ENCODE measurements at places on chromosomes 7 and 10.

DNA sequence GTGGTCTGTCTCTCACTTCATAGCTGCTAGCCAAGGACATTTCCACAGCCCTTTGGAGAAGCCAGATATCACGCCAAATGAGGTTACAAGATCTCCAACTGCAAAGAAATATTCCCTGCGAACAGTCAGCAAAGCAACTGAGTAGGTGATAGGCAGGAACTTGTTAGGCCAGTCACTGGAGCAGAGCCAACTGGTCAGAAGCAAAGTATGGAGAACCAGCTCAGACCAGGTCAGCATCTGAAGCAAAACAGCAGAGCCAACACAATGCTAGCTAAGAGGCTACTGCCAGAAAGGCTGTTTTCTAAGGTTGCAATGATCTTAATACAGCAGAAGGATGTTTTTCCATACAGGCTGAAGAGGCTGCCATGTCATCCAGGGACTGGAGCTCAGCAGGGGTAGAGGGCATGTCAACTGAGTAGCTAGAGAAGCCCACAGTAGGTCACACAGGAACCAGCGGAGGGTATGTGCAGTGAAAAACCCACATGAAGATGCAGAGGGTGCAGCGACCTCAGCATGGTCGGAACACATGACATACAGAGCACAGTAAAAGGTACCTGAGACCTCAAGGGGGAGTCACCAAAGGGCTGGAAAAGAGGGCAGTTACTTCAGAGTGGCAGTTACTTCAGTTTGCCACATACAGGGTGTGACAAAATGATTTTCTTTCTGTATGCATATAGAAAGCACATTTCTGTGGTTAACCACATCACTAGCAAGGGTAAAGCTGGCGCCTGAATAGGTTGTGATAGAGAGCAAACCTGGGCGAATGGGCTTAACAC is 8.9 kb downstream of the SEC31B start:
- peak; percentile 19 for DNase-seq

DNA sequence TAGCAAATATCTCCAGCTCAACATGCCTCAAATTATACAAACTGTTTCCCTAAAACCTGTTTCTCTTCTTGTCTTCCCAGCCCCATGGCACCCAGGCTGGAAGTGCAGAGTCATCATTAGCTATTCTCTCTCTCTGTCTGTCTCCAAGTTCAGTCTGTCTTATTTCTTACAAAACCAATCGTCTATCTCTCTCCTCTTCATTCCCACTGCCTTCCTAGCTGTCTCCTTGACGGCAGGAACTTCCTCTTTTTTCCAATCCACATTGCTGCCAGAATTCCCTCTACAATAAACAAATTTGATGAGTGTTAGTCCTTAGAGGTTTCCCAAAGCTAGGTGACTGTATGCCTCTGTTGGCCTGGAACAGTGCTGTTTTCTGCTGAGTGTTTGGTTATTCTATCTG is 14.9 kb upstream of the ZNRF2 start:
- no peak for DNase-seq

- no peak for DNase-seq
Measured at GRCh38 chr10:49594594-49594993, 15.5 kb upstream of the SLC18A3 start.

DNA sequence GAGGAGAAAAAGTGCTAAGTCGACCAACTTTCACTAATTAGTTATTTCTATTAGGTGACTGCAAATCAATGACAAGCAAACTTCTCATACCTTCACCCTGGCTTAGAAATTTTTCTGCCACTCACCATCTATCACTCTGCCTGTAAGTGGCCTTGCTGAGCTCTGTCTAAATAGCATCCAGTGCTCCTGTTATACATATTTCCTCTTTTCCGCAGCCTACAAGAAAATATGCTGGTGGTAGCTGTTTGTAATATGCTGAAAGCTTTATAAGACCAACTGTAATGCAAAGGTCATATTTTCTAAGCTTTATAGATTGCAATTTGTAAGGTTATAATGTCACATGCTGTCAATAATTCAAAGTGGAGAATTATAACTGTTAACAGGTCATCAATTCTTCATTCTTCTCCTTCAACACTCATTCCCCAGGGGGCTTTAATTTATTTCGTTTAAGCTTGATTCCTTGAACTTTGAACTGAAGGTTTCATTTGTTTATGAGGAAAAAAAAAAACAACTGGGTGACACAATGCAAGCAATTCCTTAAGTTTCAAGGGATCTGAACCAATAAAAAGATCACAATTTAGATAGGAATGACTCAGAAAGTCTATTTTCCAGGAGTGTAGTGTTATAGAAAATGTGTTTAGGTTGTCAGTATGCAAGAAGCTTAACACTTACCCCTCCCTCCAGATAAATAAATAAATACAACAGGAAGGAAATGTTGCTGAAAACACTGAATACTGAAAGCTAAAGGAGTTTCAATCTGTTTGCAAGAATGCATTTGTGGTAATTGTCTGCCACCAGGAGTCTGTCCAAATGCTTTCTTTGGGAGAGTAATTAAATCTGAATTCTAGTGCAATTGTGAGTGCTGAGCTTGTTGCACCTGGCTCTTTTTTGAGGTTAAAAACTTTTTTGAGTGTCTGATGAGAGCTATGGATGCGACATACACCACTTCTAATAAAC is 183.7 kb downstream of the SORCS1 start:
- no peak for DNase-seq

DNA sequence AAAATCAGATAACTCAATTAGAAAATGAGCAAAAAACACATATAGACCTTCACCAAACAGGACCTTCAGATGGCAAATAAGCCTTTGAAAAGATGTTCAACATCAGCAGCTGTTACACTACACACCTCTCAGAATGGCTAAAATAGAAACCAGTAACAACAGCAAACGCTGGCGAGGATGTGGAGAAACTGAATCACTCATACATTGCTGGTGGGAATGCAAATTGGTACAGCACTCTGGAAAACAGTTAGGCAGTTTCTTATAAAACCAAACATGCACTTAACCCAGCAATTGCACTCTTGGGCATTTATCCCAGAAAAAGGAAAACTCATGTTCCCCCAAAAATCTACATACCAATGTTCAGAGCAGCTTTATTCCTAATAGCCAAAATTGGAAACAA is 37.7 kb upstream of the SMARCD3 start:
- no peak for DNase-seq

DNA sequence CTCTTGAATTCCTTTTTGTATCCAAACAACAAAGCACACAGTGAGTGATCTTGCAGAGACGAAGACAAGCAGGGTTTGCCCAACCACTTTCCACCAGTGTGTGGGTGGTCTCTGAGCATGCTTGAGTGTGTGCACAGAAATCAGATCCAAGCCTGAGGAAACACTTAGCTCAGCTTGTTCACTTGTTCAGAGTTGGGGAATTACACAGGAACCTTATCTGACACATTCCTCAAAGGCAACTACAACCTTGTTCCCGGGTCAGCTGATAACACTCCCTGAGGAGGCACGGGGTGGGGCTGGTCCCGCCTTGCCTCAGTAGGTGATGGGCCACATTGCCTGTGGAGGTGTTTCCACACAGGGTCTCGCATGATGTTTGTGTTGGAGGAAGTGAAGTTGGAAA is 216.9 kb downstream of the DYNC1I1 start:
- DNase-seq: no peak

DNA sequence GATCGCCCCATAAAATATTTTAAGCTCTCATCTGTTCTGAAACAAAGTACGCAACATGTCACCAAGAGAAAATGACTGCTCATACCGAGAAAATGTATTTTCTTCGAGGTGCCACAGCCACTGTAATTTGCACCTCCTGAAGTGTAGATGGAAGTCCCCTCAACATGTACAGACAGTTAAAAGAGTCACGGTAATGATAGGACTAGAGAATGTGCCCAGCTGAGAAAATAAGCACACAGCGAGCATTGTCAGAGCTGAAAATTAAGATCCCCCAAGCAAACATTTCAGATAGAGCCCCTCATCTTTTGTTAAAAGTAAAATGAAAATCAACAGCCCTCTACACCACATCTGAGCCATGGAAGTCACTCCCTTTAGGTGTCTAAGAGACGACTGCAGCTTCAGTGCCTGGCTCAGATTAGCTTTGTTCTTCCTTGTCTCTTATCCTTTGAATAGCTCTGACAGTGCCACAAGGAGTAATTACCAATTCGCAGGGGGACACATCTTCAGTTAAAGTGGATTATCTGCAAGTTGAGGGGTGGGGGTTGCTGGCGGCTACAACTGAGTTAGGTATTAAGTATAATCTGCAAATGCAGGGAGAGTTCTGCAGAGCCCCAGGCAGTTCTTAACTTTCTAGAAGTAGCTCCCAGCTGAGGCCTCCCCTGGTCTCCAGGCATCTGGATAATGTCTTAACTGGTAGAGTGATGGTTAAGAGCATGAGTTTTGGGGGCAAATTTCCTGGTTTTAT is 222.7 kb upstream of the C7orf33 start:
- no peak for DNase-seq

DNA sequence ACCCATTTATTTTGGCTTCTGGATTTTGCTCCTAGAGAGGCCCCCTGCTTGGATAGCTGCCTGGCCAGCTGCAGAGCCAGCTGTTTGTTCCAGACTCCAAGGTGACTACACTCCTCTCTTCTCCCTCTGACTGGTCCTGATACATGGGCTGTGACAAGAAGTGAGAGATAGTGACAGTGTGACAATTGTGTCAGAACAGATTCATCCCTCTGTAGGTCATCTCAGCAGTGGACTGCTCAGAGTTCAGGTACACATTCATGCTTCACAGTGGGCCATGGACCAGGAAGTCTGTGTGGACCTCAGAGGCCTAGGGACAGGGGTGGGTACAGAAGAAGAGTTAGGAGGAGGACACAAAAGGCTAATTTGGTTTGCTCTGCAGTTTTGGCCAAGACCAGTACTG is 188.2 kb upstream of the MKLN1 start:
- DNase-seq: no peak

DNA sequence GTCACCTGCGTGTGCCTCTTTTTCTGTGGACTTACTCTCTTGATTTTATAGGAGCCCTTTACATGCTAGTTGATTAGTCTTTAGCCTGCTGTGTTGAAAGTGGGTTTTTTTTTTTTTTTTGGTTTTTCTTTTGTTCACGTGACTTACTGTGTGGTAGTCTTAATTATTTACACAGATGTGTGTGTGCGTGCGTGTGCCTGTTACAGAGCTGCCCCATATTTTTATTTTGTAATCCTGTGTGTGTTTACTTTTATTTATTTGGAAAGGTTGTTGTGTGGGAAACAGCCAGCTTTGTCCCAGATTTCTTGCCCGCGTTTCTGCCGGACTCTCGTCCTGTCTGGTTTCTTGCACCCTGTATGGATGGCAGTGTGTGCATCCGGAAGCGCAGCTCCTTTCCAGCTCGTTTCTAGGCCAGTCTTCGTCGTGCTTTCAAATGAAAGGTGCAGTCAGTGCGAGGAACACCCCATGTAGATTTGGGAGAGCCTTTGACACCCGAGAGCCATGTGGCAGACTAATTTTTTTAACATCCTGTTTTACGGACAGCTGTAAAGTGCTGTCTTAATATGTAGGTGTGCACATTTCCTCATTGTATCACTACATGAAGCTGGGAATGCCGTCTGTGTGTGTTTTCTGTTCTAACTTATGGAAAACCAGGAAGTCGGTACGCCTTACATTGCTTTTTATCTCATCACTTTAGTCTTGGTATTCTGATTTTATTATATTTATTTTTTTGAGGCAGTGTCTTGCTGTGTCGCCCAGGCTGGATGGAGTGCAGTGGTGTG is 55.6 kb downstream of the DNAJB6 start:
- no peak for DNase-seq

DNA sequence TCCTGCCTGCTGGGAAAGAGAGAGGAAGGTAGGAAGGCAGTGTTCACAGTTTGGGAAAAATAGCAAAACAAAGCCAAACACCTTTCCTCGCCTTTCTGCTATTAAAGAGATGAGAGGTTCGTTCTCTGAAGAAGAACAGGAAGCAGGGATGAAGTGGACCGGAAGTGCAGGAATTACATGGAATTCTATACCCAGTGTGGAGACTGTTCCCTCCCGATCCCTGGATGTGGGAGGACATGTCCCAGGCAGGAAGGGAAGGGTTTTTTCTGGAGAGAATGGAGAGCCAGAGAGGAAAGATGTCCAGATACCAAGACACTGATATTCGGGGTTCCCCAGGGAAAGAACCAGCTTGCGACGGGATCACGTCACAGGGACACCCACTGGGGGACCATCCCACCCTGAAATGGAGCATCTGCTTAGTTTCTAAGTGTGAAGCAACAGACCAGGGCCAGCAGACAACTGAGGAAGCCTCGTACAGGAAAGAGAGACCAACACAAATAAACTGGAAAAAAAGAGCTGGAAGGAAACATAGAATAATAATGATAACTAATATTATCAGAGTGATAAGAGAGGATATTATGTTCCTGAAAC is 187.6 kb downstream of the PRPF18 start:
- DNase-seq: no peak

- no peak for DNase-seq
Measured at GRCh38 chr7:7266257-7266881, 84.0 kb downstream of the C1GALT1 start.

DNA sequence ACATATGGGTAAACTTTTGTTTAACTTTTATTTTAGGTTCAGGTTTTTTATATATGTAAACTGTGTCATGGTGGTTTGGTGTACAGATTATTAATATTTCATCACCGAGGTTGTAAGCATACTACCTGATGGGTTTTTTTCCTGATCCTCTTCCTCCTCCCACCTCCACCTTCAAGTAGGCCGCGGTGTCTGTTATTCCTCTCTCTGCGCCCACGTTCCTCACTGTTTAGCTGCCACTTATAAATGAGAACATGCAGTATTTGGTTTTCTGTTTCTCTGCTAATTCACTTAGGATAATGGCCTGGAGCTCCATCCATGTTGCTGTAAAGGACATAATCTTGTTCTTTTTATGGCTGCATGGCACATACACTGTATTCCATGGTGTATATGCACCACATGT is 1000.0 kb upstream of the CELF2 start:
- DNase-seq: no peak

GRCh38 chr10:109889867-109890266 is 33.4 kb downstream of the XPNPEP1 start:
- DNase-seq: no peak

DNA sequence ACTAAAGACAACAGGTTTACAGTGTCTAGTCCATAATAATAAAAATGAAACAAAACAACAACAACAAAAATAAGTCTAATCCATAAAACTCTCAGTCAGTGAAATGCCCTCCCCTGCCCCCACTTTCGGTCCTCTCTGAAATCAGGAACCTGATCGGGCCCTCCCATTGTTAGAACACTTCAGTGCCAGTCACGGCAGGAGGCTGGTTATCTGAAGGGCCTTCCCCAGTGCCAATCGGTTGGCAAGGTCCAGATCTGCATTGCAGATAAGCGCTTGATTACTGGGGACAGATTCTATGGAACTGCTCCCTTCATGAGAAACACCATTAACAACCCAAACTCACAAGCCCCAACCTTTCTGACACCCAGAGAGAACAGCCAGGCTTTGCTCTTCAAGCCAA is 72.2 kb upstream of the EEPD1 start:
- no peak for DNase-seq
